Cardiac septum (tissue), 1 donor: ENCODE measurements at places on chromosomes 2 and 18.

DNA sequence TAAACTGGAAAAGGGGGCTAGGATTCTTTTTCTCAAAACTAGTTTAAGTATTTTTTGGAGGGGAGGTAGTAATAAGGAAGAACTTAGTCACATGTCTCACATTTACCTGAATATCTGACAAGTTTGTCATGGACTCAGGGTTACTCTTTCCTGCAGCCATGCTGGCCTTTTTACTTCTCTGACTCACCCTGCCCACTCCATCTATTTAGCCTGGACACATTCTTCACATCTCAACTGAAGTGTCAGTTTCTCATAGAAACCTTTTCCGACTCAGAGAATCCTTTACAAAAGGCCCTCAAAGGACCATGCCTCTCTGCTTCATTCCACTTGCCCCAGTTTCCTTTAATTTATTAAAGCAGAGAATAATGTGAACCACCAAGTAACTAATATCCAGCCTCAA lies 42.6 kb downstream of the SCN7A start:
- no peak for DNase-seq

GRCh38 chr2:174383796-174384195 lies 11.7 kb upstream of the SCRN3 start:
- DNase-seq: no peak

GRCh38 chr2:191410646-191411436 lies 165.6 kb downstream of the MYO1B start:
- DNase-seq: no peak

GRCh38 chr2:109645412-109646184 lies 31.4 kb downstream of the SOWAHC start:
- DNase-seq: no peak

DNA sequence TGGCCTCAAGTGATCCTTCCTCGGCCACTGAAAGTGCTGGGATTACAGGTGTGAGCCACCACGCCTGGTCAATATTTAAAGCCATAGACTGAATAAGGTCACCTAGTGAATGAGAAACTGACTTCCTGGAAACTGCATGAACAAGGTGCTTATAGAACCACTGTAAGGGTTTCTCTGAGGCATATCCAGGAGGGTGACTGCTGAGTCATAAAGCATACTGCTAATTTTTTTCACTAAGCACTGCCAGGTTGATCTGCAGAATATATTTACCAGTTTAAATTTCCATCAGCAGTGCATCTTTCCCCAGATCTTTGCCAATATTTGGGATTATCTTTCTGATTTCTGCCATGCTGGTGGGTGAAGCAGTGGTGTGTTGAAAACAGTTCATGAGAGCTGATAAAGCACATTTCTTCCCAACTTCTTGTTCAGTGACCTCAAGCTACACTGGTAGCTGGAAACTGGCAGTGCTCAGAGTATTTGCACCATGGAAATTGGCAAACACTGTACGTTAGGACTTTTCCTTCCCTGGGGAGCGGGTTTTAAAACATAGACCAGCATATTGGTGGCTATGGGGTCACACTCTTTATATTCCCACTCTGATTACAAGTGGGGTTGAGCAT lies 4.2 kb upstream of the CLIP4 start:
- DNase-seq: no peak

DNA sequence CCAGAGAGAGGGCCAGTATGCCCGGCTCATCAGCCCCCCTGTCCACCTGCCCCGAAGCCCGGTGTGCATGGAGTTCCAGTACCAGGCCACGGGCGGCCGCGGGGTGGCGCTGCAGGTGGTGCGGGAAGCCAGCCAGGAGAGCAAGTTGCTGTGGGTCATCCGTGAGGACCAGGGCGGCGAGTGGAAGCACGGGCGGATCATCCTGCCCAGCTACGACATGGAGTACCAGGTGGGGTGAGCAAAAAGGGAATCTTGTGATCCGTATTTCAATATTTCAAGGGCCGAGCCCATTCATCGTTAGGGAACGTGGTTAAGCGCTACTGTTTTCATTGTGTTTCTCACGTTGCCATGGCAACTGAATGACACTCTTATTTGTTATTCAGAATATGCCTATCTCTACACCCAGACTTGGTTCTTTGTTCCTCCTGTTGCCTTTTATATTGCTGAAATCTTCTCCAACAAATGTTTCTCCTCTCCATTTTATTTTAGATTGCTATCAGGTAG lies 81.5 kb downstream of the NRP2 start:
- no peak for DNase-seq

DNA sequence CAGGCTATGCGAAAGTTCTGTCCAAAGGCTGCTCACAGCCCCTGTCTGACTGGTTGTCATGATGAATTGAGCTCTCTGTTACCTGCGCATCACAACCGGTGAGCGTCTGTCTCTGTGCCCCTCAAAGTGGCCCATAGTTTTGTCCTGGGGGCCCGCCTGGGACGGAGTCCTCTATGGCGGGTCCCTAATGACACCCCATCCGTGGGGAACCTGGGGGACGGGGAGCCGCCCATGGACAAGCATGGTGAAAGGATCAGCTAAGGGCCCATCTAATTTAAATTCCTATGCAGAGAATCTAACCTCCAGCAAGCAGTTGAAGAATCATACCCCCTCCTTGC lies 473 bp downstream of the ELMOD3 start:
- DNase-seq: peak; percentile 72

DNA sequence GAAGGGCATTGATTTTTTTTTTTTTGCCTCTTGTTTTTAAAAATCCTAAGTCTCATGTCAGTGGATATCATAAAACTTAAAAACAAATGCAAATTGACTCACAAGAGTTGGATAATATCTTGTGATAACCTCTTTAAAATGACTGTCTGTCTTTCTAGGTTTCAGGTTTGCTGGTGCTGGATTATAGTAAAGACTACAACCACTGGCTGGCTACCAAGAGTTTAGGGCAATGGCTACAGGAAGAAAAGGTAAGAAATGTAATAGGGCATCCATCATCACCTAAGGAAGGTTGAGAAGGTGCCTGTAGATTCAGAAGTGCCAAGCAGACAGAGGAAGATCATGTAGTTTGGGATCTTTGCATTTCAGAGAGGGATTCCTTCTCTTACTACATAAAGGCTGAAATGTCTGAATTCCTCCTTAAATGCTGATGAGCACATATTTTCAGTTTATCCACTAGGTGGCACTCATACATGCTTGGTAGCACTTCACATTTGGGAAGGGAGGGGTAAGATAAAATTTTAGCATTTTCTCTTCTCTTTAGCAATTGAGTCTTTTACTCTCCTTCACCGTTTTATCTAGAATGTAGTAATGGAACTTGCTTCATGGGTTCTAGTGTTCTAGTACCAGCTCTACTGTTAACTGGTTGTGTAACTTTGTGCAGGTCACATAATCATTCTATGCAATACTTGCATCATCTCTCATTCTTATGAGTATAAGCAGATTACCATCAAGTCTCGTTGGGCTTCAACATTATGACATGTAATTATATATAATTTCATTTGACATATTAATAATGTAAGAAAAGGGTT lies 21.1 kb downstream of the CPS1 start:
- DNase-seq: no peak

GRCh38 chr2:24903161-24904103 lies 16.6 kb downstream of the ADCY3 start:
- DNase-seq: no peak

GRCh38 chr2:57296795-57297517 lies 749.6 kb upstream of the VRK2 start:
- DNase-seq: no peak

- no peak for DNase-seq
Measured at GRCh38 chr18:50006470-50007046, 188.4 kb downstream of the MYO5B start.

- DNase-seq: no peak
Measured at GRCh38 chr2:215729985-215730620, 283.2 kb downstream of the MREG start.

GRCh38 chr2:240557808-240558207 lies at the start of gene ANKMY1:
Gene ANKMY1 (minus strand): TSS chr2:240557988. CDS start chr2:240557335, 653 bp downstream.
- peak; percentile 80 for DNase-seq

GRCh38 chr18:32714571-32715148 lies 58.2 kb downstream of the KLHL14 start:
- no peak for DNase-seq

GRCh38 chr2:202831242-202832220 lies 40.0 kb downstream of the ICA1L start:
- DNase-seq: no peak

DNA sequence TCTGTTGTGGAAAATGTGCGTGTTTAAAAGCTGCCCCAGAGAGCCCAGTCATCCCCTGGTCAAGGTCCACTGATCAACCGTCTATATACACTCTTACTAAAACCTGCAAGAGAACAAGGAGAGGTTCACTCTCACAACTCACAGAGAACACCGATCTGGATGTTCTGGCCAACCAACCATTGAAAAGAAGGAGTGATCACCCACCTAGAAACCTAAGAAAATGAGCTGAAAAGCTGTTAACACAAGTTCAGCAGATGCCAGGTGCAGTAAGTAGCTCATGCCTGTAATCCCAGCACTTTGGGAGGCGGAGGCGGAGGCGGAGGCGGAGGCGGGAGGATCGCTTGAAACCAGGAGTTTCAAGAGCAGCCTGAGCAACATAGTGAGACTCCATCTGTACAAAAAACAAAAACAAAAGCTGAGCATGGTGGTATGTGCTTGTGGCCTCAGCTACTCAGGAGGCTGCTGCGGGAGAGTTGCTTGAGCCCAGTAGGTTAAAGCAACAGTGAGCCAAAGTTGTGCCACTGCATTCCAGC lies 14.5 kb downstream of the ATG16L1 start:
- DNase-seq: no peak

DNA sequence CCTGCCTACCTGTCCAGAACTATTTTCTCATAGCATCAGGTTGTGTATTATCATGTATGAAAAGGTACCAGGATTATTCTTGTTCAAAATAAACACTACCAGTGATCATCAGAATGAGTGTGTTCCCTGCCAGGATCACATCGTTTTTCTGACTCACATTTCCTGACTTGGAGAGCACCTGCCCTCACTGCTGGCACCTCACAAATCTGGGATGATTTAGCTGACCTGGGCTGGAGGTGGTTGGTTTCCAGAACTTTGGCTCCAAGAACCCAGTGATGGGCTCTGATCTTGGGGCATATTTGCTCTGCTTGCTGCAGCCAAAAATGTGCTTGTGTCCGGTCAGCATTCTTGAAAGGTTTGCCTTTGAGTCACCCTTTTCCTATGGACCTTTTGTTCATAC lies 836.3 kb upstream of the ACVR2A start:
- no peak for DNase-seq

DNA sequence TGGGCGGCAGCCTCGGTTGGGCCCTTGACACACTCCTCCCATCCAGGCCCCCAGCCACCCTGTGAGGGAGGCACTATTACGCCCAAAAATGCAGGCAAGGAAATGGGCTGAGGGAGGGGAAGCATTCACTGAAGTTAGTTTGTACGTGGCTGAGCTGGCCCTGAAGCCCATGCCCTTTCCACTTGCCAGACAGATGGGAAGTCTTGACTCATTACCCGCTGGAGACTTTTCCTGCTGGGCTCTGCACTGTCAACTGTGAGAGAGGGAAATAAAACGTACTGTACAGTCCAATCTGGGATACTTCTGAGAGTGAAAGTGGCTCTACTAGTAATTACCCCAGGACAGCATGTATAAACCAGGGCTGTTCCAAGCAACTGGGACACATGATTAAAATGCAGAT lies 125.9 kb downstream of the MSH2 start:
- no peak for DNase-seq

- no peak for DNase-seq
Measured at GRCh38 chr2:176398243-176399073, 129.2 kb downstream of the MTX2 start.

DNA sequence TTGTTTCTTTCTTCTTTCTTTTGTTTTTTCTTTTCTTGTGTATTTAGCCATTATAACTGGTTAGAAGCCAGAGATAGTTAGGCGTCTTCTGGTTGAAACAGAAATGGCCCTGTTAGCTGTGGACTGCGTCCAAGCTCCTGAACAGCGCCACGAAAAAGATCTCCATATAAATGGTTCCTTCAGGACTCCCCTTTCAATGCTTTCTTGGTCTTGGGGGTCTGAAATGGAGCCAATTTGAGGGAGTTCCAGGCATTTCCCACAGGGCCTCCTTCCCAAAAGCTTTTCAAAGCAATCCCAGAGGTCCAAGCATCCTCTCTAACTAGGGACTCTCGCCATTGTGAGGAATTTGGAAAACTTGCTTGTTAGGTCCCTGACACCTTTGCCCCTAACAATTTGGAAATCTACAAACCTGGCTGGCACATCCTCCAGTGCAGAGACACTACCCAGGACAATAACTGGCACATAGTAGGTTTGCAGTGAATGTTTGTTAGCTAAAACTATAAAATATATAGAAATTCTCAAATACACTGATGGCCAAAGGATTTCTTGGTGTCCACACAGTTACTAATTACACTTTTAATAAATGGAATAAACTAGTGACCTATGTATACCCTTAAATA lies 80.1 kb downstream of the MYCN start:
- no peak for DNase-seq

DNA sequence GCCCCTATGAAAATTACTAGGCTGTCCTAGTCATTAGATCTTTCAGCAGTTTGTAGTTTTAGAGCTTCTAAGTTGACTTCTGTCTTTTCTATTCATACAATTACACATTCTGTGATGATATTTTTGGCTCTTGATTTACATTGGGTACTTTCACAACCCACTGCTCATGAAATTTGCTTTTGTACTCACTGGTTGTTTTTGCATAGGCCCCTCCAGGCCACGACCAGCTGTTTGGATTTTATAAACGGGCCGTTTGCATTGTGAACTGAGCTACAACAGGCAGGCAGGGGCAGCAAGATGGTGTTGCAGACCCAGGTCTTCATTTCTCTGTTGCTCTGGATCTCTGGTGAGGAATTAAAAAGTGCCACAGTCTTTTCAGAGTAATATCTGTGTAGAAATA lies 193.8 kb downstream of the RPIA start:
- DNase-seq: no peak

- DNase-seq: no peak
Measured at GRCh38 chr2:2808551-2809058, 477.5 kb upstream of the MYT1L start.

DNA sequence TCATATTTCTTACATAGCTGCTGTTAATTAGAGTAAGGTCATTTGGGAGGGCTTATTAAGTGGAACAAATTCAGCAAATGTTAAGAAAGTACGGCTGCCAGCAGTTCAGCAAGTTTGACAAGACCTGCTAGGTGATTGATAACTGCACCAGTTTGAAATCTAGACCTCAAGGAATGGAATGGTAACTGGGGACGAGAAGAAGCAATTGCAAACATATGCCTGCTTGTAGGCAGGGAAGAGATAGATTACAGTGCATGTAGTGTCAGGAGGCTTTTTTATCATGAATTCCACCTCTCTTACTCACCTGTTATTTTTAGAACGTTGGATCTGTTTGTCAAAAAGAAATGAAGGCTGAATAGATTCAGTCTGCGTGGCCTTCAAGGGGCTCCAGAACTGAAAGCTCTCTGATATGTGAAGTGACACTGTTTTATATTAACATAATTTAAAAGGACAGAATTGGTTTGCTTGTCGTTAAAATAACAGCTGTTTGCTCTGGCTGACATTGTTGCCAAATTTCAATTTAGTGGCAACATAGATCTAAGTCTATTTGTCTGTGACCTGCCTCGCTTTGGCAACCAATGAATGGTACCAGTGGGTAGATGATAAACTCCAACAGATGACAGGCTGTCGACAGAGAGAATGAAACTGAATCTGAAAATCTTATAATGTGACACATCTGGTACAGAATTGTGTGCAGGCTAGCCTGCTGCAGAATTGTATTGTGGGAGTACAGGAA lies 199.3 kb downstream of the ZNF407 start:
- DNase-seq: no peak

- no peak for DNase-seq
Measured at GRCh38 chr2:269356-270030, 4.7 kb downstream of the ACP1 start.

- no peak for DNase-seq
Measured at GRCh38 chr18:31710826-31711225, 26.4 kb upstream of the B4GALT6 start.
